Activated CD4-positive, alpha-beta T cell treated with anti-CD3 and anti-CD28 coated beads, Interleukin-2, amount 10 ng/mL, durations not matched to agents 7 days and 5 days (primary cell): ENCODE measurements at places on chromosomes 3 and 15. TPM values are rescaled to one million over a fixed set of nuclear protein-coding genes. Genes with fewer than 3 reads are reported as not detected.

The EPHB1 gene
- 1.8 TPM for total RNA-seq

The TTLL13 gene
- total RNA-seq = 0.45 TPM

The ARHGEF26 gene
- 0.06 TPM for total RNA-seq

The SLC24A1 gene
- 5.4 TPM for total RNA-seq
